ENCODE measurements at places on chromosomes 3 and 15.

GRCh38 chr3:70916375-70917055 is 604.1 kb upstream of the MDFIC2 start:
- DNase-seq = no peak

DNA sequence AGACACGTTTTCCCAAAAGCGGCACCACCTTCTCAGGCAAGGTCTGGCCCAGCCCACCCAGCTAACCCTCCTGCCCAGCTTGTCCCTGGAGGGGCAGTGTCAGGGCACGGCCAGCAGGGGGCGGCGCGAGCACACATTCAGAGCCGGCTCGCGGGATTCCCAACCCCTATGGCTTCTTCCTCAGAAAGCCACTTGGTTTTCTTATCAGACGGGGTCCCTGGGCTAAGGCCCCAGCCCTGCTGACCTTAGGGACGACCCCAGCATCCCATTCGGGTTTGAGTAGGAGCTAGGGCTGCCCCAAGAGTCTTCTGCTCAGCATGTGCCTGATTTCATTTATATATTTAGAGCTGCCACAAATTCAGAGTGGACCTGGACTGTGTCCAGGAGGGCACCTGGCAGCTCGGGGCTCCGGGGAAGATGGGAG is 14.5 kb downstream of the RLBP1 start:
- DNase-seq = peak; percentile 52

DNA sequence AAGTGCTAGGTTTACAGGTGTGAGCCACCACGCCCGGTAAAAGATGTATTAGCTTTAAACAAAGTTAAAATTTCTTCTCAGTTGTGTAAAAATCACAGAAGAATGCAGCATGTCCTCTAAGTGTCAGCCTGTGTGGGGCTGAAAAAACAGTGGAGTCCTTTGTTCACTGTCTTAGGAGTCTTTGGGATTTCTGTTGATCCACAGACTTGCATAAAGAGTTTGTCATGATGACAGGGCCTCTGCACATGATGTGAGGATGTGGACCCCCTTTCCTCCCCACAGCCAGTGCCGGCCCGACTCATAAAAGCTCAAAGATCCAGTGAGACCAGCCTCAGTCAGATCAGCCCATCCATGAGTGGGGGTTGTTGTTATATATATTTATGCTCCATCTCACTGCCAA is 49.0 kb upstream of the GOLGA8J start:
- DNase-seq = no peak

GRCh38 chr3:10440684-10441083 is 64.7 kb downstream of the ATP2B2 start:
- DNase-seq = no peak

DNA sequence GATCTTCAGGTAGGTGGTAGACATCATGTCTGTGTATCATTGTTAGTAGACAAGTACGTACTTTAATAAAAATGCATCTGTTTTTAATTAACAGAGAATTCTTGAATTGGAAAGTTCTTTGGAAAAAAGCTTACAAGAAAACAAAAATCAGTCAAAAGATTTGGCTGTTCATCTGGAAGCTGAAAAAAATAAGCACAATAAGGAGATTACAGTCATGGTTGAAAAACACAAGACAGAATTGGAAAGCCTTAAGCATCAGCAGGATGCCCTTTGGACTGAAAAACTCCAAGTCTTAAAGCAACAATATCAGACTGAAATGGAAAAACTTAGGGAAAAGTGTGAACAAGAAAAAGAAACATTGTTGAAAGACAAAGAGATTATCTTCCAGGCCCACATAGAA is 149.1 kb upstream of the LRRFIP2 start:
- no peak for DNase-seq

GRCh38 chr15:70002897-70003296 is 94.8 kb downstream of the TLE3 start:
- no peak for DNase-seq
